ENCODE measurements at places on chromosomes 12 and 14.

DNA sequence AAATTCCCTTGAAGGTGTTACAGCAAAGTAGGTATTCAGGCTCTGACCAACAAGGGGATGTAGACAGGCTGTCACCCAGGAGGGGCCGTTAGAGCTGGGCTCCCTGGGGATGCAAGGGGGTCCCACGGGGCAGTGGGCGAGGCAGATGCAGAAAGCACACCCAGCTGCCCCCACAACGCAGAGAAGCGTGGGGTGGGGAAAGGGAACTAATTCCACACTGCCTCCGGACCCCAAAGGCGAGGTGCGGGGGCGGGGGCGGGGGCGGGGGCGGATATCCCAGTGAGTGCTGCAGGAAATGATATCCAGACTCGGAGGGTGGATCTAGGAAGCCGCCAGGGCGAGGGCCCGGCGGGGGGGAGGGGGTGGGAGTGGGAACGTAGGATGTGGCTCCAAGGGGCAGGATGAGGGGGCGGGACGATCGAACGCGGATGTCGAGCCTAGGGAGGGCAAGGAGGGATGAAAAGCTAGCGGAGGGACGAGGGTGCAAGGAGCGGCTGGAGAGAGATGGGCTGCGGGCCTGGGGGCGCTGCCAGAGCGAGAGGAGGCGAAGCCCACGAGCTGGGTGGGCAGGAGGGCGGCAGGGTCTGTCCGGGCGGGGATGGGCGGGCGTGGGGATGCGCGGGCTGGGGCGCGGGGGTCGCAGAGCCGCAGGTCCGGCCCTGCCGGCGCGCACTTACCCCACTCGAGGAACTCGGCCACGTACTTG is 874 bp downstream of the CDC42BPB start:
- DNase-seq, result no peak

GRCh38 chr12:12079291-12079690 is 8.6 kb downstream of the BCL2L14 start:
- DNase-seq, result no peak

DNA sequence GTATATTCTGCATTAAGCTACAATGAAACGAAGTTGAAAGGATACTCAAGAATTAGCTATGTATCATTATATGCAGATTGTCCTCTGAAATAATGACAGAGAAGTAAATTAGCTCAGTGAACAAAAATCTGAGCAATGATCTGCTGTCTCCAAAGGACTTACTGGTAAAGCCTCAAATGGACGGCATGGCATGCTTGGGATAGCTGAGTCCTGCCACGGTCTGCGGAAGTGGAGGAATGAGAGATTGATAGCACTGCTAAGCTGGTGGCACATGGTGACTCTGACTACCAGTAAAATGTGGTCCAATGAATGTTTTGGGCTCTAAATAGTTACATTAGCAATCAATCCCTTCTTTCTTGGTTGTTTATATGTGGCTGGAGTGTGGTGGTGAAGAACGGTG is 3.7 kb upstream of the DENND5B start:
- no peak for DNase-seq

GRCh38 chr14:69281450-69282169 is 21.7 kb downstream of the GALNT16 start:
- DNase-seq, result no peak

GRCh38 chr12:27382924-27383323 is 50.3 kb downstream of the BMAL2 start:
- no peak for DNase-seq

DNA sequence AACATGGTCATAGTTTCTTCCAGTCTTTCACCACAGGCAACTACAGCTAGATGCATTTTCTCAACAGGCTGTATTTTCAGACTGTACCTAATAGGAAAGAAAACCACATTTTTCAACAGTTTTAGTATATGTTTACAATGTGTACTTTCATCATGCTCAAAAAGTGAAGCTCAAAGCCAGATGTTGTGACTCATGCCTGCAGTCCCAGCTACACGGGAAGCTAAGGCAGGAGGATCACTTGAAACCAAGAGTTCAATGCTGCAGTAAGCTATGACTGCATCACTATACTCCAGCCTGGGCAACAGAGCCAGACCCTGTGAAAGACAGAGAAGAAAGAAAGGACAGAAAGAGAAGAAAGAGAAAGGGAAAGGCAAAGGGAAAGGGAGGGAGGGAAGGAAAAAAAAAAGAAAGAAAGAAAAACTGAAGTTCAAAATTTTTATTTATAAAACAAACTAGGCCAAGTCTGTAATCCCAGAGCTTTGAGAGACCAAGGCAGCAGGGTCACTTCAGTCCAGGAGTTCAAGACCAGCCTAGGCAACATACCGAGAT is 25.5 kb downstream of the GXYLT1 start:
- no peak for DNase-seq

DNA sequence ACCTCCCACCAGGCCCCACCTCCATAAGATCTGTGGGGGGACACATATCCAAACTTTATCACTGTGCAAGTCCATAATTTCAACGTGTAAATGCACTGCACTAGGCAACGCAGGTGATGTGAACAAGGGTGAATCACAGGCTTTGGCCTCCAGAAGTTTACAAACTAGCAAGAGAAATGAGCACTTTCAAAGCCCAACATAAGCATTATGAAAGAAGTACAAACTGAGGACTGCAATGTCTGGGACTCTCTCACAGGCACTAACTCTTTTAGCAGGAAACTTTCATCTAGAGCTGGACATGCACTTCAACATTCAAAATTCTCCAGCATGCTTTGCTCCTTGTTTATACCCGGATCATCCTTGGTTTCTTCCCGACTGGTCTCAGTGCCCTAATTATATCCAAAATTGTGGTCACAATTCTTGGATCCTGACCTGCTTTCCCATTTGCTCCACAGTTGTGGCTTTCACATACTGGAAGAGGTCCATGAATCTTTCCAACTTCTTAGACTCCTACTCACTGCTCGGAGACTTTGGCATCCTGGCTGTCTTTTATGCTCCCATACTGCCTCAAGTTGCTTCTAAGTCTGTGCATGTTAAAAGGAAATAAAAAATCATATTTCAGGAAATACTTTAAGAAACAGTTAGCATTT is 44.9 kb upstream of the STRAP start:
- DNase-seq, result no peak

DNA sequence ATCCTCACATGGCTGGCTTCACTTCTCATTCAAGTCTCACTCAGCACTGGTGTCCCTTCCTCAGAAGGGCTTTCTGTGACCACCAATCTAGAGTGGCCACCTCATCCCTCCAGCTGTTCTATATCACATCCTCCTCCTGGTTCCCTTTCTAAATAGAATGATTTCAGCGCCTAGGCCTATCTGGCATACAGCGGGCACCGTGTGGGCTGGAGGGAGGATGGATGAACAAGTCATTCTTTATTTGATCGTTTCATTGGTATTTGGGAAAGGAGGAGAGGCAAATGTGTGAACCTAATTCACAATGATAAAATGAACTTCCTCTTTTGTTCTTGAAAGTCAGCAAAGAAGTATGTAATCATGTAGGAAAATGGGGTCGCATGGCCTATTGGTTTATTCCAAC is 394.2 kb downstream of the DPF3 start:
- no peak for DNase-seq

DNA sequence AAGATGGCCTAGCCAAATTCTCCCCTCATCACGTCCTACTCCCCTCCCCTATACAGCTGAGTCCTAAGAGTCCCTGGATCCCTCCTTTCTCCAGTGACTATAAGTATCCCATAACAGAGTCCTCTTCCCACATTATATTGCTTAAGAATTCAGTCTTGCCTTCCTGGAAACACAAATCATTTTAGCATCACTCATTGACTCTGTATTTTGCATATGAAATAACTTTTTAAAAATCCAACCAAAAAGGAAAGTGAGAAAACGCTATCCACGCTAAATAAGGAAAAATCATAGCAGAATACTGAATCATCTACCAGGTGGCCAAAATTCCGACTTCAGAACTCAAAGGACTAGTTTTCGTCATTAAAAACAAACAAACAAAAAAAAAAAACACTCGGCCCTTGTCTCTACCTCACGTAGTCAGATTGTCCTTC is 130.2 kb downstream of the GCH1 start:
- no peak for DNase-seq

GRCh38 chr12:57320639-57321038 is 69.7 kb upstream of the STAC3 start:
- no peak for DNase-seq

DNA sequence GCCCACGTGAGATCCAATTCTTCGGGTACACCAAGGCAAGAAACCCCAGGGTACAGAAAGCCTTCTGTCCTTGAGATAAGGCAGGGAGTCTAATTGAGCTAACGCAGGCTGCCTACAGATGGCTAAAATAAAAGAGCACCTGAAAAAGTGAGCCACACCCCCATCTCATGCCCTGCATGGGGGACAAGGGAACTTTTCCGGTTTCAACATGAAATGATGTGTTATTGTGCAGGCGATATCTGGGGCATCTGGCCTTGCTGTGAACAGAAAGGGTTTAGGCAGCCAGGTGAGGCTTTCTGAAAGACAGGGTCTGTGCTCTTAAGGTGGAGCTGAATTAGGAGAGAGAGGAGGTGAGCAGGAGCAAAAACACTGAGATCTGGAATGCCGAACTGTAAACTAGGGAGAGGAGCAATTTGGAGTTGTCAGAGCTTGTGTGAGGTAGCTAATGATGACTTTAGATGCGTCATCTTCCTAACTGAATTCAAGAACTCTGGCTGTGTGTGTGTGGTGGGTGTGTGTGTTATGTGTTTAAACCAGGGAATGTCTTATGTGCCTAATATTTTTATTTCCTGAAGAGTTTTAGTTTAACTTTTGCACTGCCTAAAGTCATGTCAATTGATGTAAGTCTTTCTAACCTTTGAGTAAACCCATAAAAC is 20.1 kb upstream of the LDHB start:
- DNase-seq, result no peak

- no peak for DNase-seq
Measured at GRCh38 chr12:15597125-15597830, 191.9 kb downstream of the EPS8 start.

- DNase-seq, result no peak
Measured at GRCh38 chr14:34723867-34724266, 9.5 kb upstream of the CFL2 start.

DNA sequence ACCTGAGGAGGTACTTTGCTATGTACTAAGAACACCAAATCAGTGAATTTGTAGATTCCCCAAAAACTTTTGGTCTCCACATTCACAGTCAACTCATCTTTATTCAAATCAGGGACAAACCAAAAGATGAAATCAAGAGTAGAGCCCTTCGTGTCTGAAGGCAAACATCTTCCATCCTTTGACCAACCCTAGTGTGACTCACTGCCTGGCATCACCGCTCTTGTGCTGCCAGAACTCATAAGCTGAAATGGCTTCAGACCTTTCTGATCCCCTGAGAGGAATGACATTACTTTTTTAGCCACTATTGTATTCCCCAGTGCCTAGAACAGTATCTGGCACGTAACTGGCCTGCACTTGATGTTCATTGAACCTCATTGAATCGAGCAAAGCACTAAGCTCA is 50.1 kb downstream of the GOLGA5 start:
- DNase-seq, result no peak

DNA sequence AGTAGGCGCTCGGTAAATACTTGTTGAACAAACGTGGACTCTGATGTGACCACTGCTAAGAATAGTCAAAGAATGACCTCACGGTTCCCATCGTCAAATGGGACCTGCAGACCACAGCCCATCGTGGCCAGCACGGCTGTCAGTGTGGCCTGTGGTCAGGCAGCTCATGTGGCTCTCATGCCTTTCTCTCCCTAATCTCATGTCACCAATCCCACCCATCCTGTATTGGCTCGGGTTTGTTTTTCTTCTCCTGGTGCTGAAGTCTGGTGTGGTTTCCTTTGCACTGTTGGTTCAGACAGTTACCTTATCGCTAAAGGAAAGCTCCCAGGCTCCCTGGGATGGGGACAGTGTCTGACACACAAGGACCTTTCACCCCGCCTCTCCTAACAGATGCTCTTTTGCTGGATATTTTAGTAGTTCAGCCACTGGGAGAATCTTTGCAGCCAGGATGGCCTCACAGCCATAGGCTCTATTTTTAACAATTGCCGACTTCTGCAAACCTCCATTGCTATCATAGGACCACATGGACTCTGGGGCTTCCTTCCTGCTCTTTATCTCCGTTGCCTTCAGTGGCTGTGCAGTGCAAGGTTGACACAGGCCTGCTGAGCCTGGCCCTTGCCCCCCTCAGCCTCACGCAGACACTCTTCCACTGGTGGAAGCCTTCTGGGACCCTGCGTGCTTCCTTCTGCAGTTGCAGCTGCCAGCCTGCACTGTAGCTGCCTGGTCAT is 293.1 kb upstream of the FKBP4 start:
- peak; percentile 18 for DNase-seq

- DNase-seq, result no peak
Measured at GRCh38 chr14:54023027-54023426, 66.4 kb upstream of the BMP4 start.

GRCh38 chr12:99906786-99907579 is 77.8 kb downstream of the ANKS1B start:
- DNase-seq, result no peak

DNA sequence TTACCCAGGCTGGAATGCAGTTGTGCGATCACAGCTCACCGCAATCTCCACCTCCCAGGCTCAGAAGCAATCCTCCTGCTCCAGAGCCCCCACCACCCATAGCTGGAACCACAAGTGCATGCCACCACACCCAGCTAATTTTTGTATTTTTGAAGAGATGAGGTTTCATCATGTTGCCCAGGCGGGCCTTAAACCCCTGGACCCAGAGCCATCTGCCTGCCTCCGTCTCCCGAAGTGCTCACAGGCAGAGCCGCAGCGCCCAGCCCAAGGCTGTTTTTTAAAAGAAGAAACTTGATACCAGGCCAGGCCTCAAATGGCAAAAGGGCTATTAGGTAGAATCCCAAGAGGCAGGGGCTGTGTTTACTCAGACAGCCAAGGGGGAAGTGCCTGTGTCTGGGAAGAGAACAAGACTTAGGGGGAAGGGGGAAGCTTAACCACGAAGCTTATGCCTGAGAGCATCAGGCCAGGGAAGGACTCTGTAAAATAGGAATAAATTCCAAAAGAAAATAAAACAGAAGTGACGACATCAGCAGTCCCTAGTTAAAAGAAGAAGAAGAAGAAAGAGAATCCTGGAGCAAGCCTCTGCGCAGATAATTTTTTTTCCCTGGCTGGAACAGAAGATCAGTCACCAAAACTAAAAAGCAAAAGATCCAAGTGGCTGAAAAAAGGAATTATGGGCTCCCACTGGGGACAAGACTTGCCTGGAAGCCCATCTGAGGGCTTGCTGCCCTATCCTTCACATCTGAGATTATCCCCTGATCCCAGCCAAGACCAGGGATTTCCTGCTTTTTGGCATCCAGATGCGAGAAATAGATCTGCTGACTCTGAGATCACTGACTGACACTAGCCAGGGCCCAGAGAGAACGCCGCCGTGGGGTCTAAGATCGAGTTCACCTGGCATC is 170.5 kb downstream of the NDUFA12 start:
- DNase-seq, result no peak

GRCh38 chr12:128798571-128799341 is 25.0 kb downstream of the SLC15A4 start:
- no peak for DNase-seq

- no peak for DNase-seq
Measured at GRCh38 chr14:20755037-20755436, 9.3 kb downstream of the EDDM3A start.

DNA sequence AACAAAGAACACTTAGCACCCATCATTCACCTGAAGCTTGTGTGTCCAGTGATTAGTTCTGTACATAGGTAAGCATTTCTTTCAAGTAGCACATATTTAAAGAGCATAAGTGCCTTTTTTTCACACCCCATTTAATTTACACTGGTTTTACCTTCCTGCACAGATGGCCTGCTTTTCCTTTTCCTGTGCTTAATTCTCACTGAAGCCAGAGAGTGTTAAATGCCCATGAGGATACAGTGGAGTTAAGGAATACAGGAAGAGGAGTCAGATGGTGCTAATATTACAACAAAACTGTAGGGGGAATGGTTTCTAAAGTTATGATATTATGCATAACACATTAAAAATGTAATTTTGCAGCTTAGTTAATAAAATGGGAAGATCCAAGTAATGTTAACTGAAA is 31.0 kb upstream of the SLC38A1 start:
- no peak for DNase-seq

Measured in C1 segment of cervical spinal cord (tissue), 14 donors.